Large intestine (tissue), 12 donors: ENCODE measurements at places on chromosomes 2 and 18.

DNA sequence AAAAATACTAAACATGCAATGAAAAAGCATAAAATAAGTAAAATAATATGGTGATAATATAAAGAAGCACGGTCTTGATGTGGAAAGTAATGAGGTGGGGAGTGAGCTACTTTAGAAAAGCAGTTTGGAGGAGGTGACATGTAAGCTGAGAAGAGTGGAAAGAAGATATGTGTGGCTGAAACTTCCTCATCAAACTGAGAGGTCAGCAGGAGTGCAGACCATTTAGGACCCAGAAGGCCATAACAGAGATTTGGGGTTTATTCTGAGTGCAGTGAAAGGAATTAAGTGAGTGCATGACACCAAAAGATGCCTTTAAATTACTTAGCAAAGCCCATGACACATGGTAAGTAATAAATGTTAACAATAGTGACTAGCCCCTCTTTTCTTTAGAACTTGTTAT, 24.4 kb upstream of the TMEM182 start:
- DNase-seq = no peak

DNA sequence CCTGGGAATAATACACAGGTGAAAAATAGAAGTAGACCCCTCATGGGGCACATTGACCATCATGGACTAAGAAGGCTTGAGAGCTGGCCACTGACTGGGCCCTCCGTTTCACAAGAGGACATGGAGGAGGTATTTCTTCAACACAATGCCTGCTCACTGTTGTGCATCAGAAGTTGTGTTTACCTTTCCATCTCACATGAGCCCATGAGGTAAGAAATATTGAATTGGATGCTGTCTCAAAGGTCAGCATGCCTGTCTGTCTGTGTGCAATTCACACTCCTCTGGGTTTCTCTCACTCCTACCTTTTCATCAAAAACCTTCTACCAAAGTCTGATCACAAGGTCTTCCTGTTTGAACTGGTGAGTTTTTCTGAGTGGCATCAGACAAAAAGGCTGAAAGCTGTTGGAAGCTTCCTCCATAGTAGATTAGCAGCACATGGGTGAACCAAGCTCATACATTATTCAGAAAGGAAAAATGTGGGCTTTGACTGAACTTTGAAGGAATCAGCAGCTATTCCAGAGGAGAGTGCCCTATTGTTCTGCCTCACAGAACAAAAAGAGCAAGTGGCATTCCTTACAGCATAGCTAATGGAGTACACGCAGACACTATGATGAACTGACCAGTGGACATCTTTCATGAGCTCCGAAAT, 143.2 kb upstream of the RND3 start:
- DNase-seq = peak; percentile 23

GRCh38 chr2:224909885-224910573, 132.2 kb downstream of the DOCK10 start:
- peak; percentile 17 for DNase-seq

DNA sequence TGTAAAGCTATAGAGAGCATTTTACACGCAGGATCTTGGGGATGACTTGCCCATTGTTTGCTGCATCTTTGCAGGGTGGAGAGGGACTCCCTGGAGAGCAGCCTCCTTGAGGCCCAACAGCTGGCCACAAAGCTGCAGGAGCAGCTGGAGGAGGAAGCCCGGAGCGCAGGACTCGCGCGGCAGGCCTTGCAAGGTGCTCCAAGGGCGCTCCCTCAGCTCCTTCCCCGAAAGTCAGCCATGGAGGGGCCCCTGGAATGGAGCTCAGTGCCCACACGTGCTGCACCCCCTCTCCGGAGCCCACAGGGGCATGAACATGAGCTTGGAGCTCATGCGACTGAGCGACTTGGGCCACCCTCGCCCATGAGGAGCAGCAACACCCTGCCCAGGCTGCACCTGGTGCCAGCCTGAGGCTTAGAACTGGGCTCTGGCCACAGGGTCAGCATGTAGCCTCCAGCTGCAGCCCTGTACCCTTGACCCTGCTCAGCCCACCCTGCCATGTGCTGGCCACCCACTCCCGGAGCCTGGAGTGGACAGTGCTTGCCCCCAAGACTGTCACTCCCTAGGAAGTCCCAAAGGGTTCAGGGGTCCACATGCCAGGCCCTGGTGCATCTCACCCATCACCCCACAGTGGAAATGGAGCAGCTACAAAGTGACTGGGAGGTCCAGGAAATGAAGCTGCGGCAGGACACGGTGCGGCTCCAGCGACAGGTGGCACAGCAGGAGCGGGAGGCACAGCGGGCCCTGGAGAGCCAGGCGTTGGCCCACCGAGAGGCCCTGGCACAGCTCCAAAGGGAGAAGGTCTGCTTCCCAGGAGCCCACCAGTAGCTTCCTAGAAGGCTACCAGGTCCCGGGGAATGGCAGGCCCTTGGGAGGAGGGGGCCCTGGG, 43.0 kb downstream of the CROCC2 start:
- no peak for DNase-seq

DNA sequence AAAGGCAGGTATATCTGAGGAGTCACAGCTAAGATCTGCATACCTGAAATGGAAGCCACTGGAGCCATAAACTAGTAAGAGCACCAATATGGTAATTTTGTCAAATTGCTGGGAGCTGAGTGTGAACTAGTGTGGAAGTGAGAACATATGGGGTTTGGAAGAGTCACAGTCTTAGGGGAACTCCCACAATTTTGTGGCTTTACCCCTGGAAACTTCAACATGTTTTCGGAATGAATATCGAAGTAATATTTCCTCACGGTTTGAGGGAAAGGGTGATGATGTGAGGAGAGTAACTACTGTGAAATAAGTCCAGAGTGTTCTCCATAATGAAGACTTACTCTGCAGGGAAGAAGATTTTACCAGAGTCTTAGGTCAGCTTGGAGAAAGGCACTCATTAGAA, 565.9 kb downstream of the RIT2 start:
- DNase-seq = no peak

GRCh38 chr2:136373841-136374240, 255.9 kb upstream of the CXCR4 start:
- no peak for DNase-seq

- DNase-seq = no peak
Observed at GRCh38 chr2:187577310-187577709, 23.1 kb upstream of the TFPI start.

DNA sequence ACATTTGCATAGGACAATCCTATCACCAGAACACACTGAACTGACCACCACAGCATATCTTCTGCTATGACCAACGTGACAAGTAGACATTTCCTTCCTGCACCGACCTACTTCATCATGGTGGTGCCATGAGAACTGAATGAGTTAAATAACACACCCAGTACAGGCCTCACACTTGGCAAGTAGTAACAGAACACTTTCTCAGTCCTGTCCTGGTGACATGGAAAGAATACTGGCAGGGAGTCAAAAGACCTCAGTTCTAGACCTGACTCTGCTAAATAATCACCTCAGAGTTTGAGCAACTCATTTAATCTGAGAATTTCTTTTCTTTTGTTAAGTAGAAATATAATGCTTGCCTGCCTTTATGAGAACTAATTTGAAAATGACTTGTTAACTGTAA, 186.3 kb upstream of the SMAD7 start:
- DNase-seq = no peak

DNA sequence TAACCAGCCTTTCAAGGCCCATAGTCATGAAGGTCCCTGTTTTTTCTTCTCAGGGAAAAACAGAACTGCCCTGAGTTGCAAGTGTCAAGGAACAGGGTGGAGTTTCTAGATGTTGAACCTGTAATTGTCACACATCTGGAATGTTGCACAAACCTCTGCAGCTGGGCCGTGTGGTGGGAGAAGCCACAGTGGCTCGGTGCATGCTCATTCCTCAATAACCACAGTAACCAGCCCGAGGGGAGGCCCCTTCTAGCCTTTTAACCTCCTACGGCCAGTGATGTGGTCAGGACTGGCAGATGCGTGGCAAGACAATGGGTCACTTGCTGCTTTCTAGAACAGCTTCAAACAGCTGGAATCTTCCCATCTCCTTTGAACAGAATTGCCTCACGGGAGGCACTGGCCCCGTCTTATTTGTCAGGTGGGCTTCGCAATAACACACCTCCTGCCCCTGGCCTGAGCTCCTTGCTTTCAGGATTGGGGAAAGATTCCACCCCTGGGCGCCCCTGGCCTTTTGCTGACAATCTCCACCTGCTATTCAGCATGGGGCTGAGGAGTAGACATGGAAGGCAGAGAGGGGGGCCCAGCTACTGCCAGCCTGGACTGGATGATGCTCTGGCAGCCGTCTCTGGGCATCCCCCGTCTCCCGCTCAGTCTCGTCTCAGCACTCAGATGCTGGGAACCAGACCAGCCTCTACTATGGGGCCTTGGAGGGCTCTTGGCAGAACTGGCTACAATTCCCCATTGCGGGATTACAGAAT, 102.9 kb downstream of the KLHL29 start:
- DNase-seq = no peak

DNA sequence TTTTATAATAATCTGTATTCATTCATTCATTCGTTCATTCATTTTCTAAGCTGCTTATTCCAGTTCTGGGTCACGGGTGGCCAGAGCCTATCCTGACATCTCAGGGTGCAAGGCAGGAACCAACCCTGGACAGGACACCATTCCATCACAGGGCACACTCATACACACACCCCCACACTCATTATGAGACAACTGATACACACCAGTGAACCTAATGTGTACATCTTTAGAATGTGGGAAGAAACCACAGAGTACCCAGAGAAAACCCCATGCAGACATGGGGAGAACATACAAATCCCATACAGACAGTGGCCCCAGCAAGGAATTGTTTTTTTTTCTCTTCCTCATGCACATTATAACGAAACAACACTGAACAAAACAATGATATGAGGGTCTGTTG, 54.7 kb downstream of the RTN4 start:
- no peak for DNase-seq

GRCh38 chr18:1408376-1408775, 503.7 kb downstream of the ADCYAP1 start:
- DNase-seq = no peak

GRCh38 chr18:3225588-3225987, 5.8 kb upstream of the MYOM1 start:
- DNase-seq = no peak

- no peak for DNase-seq
Observed at GRCh38 chr2:209834767-209835166, 63.1 kb downstream of the UNC80 start.

GRCh38 chr2:66587216-66587615, 152.3 kb downstream of the MEIS1 start:
- DNase-seq = no peak

DNA sequence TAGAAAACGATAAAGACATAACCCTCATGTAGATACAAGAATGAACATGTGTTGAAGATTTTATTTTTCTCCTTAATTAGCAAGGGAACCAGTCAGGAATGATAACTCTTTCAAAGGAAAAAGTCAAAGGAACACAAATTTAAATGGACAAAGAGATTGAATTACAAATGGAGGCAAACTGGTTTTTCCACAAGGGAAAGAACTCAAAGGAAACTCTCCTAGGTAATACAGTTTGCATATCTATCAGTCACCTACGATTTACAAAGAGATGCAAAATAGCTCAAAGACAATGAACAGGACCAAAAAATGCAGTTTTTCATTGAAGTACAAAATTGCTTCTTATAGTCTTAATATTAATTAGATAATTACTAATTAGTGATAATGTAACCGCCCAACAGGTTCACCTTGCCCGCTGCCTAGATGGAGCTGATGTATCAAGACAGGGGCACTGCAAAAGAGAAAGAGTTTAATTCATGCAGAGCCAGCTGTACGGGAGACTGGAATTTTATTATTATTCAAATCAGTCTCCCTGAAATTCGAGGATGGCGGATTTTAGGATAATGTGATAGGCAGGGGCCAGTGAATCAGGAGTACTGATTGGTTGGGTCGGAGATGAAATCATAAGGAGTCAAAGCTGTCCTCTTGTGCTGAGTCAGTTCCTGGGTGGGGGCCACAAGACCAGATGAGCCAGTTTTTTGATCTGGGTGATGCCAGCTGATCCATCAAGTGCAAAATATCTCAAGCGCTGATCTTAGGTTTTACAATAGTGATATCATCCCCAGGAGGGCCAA, 151.0 kb downstream of the TMEM17 start:
- DNase-seq = no peak

DNA sequence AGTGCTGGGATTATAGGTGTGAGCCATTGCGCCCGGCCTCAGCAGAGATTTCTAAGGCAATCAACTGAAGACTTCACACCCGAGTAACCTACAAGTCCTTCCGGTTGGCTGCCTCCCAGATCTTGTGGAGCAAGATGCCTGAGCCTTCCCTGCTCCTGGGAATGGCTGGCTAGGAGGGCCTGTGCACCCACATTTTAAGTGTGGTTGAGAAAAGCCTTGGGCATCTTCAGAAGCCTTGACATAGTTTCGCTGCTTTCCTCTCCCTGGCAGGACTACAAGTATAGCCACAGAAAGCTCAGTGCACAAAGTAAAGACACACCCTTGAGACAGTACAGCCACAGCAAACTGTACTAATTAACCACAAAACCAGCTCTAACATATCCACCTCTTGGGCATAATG, 35.2 kb downstream of the E2F6 start:
- DNase-seq = no peak

DNA sequence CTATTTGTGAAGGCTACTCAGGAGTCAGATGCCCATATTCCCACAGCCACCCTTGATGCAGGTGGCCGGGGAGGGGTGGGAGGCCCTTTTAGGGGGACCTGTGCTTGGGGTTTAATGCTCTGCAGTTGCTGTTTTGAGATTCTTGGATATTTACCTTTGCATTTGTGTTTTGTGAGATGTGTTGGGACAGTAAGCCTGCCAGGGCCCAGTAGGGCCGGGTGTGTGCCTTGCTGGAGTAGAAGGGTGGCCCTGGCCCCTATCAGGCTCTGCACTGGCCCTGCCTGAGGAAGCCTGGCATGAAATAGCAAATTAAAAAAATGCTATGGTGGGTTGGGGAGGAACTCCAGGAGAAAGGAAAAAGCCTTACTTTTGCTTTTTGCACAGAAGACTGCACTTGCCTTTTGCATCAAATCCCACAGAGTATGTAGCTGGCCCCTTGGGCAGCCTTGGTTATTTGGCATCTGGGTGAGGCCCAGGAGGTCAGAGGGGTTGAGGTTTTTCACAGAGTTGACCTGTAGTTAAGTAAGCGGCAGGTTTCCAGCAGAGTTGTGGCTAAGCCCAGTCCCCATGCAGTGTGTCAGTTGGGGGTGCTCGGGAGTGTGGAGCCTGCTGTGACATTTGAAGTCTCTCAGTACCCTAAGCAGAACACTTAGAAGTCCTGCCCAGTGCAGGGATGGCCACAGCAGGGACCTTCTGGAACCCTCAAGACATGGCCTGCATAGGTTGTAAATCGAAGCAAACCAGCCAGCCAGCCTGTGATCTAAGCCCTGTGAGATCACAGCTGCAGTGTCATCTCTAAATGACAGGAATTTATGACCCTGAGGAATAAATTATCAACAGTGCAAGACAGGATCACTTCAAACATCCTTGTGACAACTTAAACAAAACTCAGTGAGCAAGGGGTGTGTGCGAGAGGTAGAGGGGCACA, 68.8 kb downstream of the SH3RF3 start:
- DNase-seq = no peak

GRCh38 chr2:177044671-177045070, 167.9 kb upstream of the HNRNPA3 start:
- DNase-seq = no peak

DNA sequence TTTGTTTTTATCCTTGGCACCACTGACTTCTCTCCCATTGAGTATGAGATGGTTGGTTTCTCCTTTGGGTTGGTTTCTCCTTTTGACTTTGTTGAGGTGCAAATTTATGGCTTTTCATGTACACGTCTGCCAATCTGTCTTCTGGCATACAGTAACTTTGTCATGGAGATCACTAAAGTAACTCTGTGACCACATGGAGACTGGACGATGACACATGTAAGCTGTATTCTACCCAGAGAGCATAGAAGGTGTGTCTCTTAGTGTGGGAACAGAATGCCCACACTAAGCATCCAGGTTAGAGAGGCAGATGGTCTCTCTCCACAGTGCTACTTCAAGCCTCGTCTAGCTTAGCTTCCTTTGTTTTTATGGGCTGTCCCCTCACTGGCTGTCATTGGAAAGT, 897.5 kb downstream of the SUCLG1 start:
- no peak for DNase-seq
